SJSA1 (cell line): ENCODE measurements at places on chromosomes 13 and 19. TPM values are rescaled to one million over a fixed set of nuclear protein-coding genes. Genes with fewer than 3 reads are reported as not detected.

IL4I1 gene
- total RNA-seq, result 0.18 TPM in 1 of 2 replicates, not detected in the other

NDUFS7 gene
- total RNA-seq, result 83.4 and 112 TPM in 2 replicates

DPY19L3 gene
- total RNA-seq, result 15.3 and 34.0 TPM in 2 replicates

ZNF534 gene
- not detected in 2 replicates for total RNA-seq

TRAPPC2B gene
- 13.4 and 20.8 TPM in 2 replicates for total RNA-seq

SIGLECL1 gene
- not detected in 2 replicates for total RNA-seq

TEX101 gene
- total RNA-seq, result not detected in 2 replicates

SLC25A41 gene
- total RNA-seq, result not detected in 2 replicates

ZNF471 gene
- 0.03 TPM in 1 of 2 replicates, not detected in the other for total RNA-seq

SOX1 gene
- total RNA-seq, result not detected in 2 replicates

ELF1 gene
- total RNA-seq, result 8.6 and 9.4 TPM in 2 replicates

GARIN5A gene
- not detected in 2 replicates for total RNA-seq

PNMA8A gene
- 7.6 and 8.1 TPM in 2 replicates for total RNA-seq

LMTK3 gene
- not detected in 2 replicates for total RNA-seq

CEACAM3 gene
- total RNA-seq, result not detected in 2 replicates

BRD4 gene
- total RNA-seq, result 14.5 and 15.8 TPM in 2 replicates

PRX gene
- total RNA-seq, result 0.88 and 2.4 TPM in 2 replicates

CBARP gene
- 0.50 and 1.6 TPM in 2 replicates for total RNA-seq

SLC7A10 gene
- not detected in 2 replicates for total RNA-seq

CYP4F11 gene
- total RNA-seq, result not detected in 2 replicates

SPART gene
- total RNA-seq, result 64.1 and 94.7 TPM in 2 replicates

GRIN3B gene
- not detected in 2 replicates for total RNA-seq

SEMA6B gene
- 0.08 TPM in 1 of 2 replicates, not detected in the other for total RNA-seq

LGALS4 gene
- total RNA-seq, result not detected in 2 replicates

MEX3D gene
- total RNA-seq, result 109 and 116 TPM in 2 replicates

AMER2 gene
- not detected in 2 replicates for total RNA-seq

ZNF77 gene
- total RNA-seq, result 4.5 and 5.6 TPM in 2 replicates

CYP2B6 gene
- total RNA-seq, result not detected in 2 replicates

CD70 gene
- 122 and 128 TPM in 2 replicates for total RNA-seq

MAMSTR gene
- 0.16 TPM in 1 of 2 replicates, not detected in the other for total RNA-seq

ZNF358 gene
- total RNA-seq, result 31.4 and 33.7 TPM in 2 replicates

ACP4 gene
- total RNA-seq, result not detected in 2 replicates

MYBPC2 gene
- not detected in 2 replicates for total RNA-seq

MEGF8 gene
- 12.1 and 16.1 TPM in 2 replicates for total RNA-seq

ZIC5 gene
- total RNA-seq, result not detected in 2 replicates

SHC2 gene
- total RNA-seq, result not detected in 2 replicates

C1QTNF9 gene
- total RNA-seq, result not detected in 2 replicates

TUBB4A gene
- total RNA-seq, result not detected in 2 replicates

S1PR2 gene
- total RNA-seq, result 4.9 and 7.0 TPM in 2 replicates

ZNF444 gene
- 23.4 and 36.1 TPM in 2 replicates for total RNA-seq

TINCR gene
- not detected in 2 replicates for total RNA-seq

ZNF738 gene
- total RNA-seq, result 11.5 and 18.4 TPM in 2 replicates

FARSA gene
- total RNA-seq, result 48.3 and 101 TPM in 2 replicates

ZNF850 gene
- 2.6 TPM in 2 replicates for total RNA-seq

TMEM238 gene
- not detected in 2 replicates for total RNA-seq

ZNF98 gene
- not detected in 2 replicates for total RNA-seq

MAST1 gene
- not detected in 2 replicates for total RNA-seq

ATP4A gene
- not detected in 2 replicates for total RNA-seq

YJEFN3 gene
- 1.6 and 1.8 TPM in 2 replicates for total RNA-seq

LIG4 gene
- 23.1 and 24.5 TPM in 2 replicates for total RNA-seq

HIF3A gene
- total RNA-seq, result not detected in 2 replicates

IGFL1 gene
- total RNA-seq, result not detected in 2 replicates

LSM7 gene
- total RNA-seq, result 218 and 270 TPM in 2 replicates

MLLT1 gene
- 9.1 and 13.4 TPM in 2 replicates for total RNA-seq

HS6ST3 gene
- 0.03 TPM in 1 of 2 replicates, not detected in the other for total RNA-seq

PLPP2 gene
- total RNA-seq, result 7.3 and 18.5 TPM in 2 replicates

TIMM29 gene
- total RNA-seq, result 53.5 and 58.6 TPM in 2 replicates
